ENCODE measurements at places on chromosomes 6 and 20. TPM values are rescaled to one million over a fixed set of nuclear protein-coding genes. Genes with fewer than 3 reads are reported as not detected.

TBC1D20 gene
- 45.9 TPM for total RNA-seq

ISM1 gene
- total RNA-seq, result 5.9 TPM

LRRN4 gene
- total RNA-seq, result not detected

PNPLA1 gene
- not detected for total RNA-seq

APOM gene
- total RNA-seq, result 3.3 TPM

TTPAL gene
- total RNA-seq, result 9.6 TPM

C6orf132 gene
- 1.6 TPM for total RNA-seq

WFDC2 gene
- total RNA-seq, result 2.6 TPM

- H3K4me3 ChIP-seq, result no peak overlapping the region
- no peaks in the 10 kb centered on the region for H3K4me1 ChIP-seq
These were observed 19.0 kb downstream of the CEP250 start for GRCh38 chr20:35474303-35474871.

DNA sequence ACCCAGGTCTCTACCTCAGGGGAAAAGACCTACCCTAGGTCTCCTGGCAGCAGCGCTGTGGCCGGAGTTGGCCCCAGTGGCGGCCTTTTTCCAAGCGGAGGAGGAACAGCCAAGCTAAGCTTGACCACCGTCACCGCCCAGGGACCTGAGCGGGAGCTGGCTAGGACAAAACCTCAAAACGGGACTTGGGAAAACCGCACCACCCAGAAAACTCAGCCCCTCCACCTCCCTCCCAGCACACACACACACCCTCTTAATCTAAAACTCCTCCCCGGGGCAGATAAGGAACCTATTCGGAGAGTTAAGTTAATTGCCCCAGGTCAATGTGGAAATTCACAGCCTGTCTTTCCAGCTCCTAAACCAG lies 2.7 kb upstream of the TRERF1 start:
- no peak for DNase-seq
- peak overlapping the region; percentile 90 for H3K27ac ChIP-seq
- peak overlapping the region; percentile 96 for H3K4me3 ChIP-seq
- H3K4me1 ChIP-seq, result peaks cover 35% of the 10 kb centered on the region
- H3K36me3 ChIP-seq, result no peaks in the 10 kb centered on the region
- no peaks in the 10 kb centered on the region for H3K27me3 ChIP-seq

DNA sequence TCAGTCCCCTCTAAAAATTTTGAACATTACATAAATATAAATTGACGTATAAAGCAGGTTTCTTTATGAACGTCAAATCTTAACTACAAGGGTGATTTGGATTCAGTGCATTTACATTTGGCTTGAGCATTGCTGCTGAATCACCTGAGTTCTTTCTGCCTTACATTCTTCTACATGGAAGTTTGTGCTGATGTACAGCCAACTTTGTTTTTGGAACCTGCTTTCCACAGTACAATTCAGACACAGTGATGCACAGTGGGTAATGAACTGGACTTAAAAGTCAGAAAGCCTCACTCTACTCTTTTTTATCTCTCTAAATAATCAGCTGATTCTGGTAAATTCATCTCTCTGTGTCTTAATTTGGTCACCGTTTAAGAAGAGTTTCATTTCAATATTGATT lies 47.6 kb downstream of the RCAN2 start:
- no peak overlapping the region for H3K4me3 ChIP-seq
- H3K4me1 ChIP-seq, result peaks cover 34% of the 10 kb centered on the region
- H3K27me3 ChIP-seq, result no peaks in the 10 kb centered on the region
- DNase-seq, result no peak

DNA sequence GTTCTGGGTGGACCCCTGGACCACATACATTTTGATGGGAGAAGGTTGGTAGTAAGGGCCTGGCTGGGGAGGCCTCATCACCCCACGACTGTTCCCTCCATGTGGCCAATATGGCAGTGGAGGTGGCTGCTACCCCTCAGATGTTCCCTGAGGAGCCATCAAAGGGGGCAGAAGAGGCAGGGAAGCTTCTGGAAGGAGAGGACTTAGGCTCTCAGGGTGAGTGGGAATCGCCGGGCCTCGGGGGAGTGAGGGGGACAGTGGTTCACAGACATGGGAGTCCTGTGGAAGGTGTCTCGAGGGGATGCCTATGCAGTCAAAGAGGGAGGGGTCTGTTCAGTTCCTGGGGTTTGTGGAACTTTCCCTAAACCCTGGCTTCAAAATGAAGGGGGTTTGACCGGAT lies 32.9 kb upstream of the FRMD1 start:
- no peak overlapping the region for H3K27ac ChIP-seq
- H3K4me3 ChIP-seq, result no peak overlapping the region
- no peaks in the 10 kb centered on the region for H3K27me3 ChIP-seq
- no peak for DNase-seq
- H3K4me1 ChIP-seq, result peaks cover 8% of the 10 kb centered on the region

GRCh38 chr6:99184696-99185095 lies 164.8 kb downstream of the FAXC start:
- DNase-seq, result no peak
- no peaks in the 10 kb centered on the region for H3K36me3 ChIP-seq
- H3K4me3 ChIP-seq, result no peak overlapping the region
- H3K27me3 ChIP-seq, result no peaks in the 10 kb centered on the region
- H3K27ac ChIP-seq, result no peak overlapping the region

DNA sequence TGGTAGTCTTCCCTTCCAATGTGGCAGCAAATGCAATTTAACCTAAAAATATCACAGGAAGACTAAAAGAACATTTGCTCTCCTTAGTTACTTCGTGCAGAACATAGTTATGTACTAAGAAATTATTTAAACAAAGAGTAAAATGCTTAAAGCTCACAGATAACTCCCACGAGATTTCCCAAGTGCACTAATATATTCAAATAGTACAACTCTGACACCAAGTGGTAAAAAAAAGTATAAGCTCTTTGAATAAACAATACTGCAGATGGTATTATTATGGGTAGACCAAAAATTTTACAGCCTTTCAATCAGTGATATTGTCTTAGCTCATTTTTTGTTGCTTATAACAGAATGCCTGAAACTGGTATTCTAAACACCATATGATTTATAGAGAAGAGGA lies 52.8 kb upstream of the FILIP1 start:
- no peak for DNase-seq
- H3K4me1 ChIP-seq, result no peaks in the 10 kb centered on the region
- no peaks in the 10 kb centered on the region for H3K36me3 ChIP-seq
- no peak overlapping the region for H3K27ac ChIP-seq
- H3K4me3 ChIP-seq, result no peak overlapping the region
- no peaks in the 10 kb centered on the region for H3K27me3 ChIP-seq

DNA sequence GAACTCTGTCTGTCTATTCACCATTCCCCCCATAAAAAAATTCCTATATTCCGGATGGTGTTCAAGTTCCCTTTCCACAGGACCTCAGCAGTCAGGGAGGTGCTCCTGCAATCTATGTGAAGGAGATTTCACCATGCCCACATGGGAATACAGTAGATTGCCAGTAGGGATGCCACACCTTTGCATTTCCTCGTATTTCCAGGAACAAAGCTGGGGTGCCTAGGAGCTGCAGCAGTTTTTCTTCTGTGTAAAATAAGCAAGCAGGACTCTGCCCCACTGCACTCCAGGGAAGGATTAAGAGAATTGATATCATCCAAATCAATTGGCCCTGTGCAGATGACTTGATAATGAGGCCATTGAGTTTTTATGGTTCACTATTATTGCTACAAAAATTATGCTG lies 7.4 kb upstream of the KIF16B start:
- H3K27ac ChIP-seq, result no peak overlapping the region
- peaks cover 3% of the 10 kb centered on the region for H3K4me1 ChIP-seq
- no peak overlapping the region for H3K4me3 ChIP-seq
- peak; percentile 62 for DNase-seq
- H3K27me3 ChIP-seq, result no peaks in the 10 kb centered on the region

DNA sequence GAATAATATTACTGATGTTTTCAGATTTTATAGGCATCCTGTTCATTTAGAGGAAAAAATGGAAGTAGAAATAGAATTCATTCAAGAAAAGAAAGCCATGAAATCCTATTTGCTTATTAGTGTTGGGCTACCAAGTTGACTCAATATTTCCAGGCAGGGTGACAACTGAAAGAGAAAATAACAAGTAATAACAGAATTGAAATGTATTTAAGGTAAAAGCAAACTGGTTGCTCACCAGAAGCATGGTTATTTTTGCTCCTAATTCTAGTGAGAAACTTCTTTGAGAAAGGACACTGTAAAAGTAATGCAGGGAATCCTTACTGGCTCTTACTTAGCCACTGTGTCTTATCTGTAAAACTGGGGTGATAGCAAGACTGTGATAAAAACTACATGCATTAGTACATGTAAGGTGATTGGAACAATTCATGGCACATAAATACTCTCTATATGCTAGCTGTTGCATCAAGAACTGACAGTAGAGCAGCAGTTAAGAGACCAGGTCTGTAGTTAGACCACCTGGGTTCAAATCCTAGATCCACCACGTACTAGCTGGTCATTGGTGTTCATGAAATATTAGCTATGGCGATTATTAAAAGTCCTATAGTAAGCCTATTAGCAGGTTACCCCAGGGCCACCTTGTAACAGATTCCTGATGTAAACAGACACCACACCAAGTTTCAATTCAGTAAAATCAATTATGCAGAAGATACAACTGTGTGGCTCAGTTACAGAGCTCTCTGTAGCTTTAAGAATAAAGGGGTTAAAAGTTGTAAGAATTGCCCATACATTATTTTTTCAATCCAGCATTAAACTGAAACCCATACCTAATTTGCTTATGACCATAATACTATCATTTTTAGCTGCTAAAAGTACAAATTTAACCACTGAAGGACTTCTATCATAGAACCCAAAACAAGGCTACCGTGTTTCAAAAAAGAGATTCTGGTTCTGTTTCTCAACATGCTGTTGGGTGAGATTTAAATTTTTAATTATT lies 159.2 kb upstream of the COL21A1 start:
- H3K27ac ChIP-seq, result no peak overlapping the region
- no peak for DNase-seq
- H3K27me3 ChIP-seq, result no peaks in the 10 kb centered on the region
- no peaks in the 10 kb centered on the region for H3K36me3 ChIP-seq

- no peak overlapping the region for H3K4me3 ChIP-seq
- no peak overlapping the region for H3K27ac ChIP-seq
- DNase-seq, result no peak
- no peaks in the 10 kb centered on the region for H3K27me3 ChIP-seq
- H3K36me3 ChIP-seq, result no peaks in the 10 kb centered on the region
- H3K4me1 ChIP-seq, result no peaks in the 10 kb centered on the region
These were observed 64.5 kb downstream of the ATP9A start for GRCh38 chr20:51703400-51704287.

GRCh38 chr6:106527117-106527516 lies 102.2 kb downstream of the RTN4IP1 start:
- DNase-seq, result no peak
- no peak overlapping the region for H3K27ac ChIP-seq
- no peak overlapping the region for H3K4me3 ChIP-seq
- H3K27me3 ChIP-seq, result no peaks in the 10 kb centered on the region

GRCh38 chr20:48532028-48532427 lies 295.8 kb downstream of the PREX1 start:
- no peaks in the 10 kb centered on the region for H3K4me1 ChIP-seq
- H3K27me3 ChIP-seq, result no peaks in the 10 kb centered on the region
- DNase-seq, result no peak
- no peak overlapping the region for H3K4me3 ChIP-seq

- H3K36me3 ChIP-seq, result no peaks in the 10 kb centered on the region
- H3K27me3 ChIP-seq, result no peaks in the 10 kb centered on the region
- H3K27ac ChIP-seq, result no peak overlapping the region
- H3K4me3 ChIP-seq, result no peak overlapping the region
- no peak for DNase-seq
- H3K4me1 ChIP-seq, result no peaks in the 10 kb centered on the region
These were observed 101.2 kb downstream of the HTR1B start for GRCh38 chr6:77362055-77362454.

DNA sequence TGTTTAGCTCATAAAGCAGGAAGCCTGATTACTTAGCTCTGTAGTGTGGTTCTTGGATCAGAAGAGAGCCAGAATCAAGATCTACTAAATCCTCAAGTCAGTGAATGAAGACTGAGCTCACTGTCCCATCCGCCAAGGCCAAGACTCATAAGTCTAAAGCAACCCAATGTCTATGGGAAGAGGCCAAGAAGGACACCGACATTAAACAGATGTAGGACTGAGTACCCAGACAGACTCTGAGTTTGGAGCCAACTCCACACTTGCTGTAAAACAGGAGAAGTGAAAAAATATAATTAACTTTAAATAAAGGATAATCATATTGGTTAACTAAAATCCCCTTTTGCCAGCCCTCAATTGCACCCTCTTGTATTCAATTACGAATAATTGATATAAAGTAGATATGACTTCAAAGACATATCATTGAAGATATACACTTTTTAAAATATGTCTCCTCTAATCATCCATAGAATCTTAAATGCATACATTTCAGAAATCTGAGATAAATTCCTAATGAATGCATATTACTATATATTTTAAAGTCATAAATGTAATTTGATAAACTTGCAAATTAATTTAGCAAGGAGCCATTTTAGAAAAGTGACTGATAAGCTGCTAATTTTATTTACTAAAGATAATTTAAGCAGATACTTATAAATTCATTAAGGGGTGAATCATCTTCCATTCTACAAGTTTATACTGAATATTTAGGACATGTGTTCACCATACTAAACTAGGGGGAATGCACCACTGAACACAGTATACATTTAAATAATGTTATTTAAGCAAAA lies 617.0 kb upstream of the ARID1B start:
- no peak overlapping the region for H3K27ac ChIP-seq
- no peak overlapping the region for H3K4me3 ChIP-seq
- H3K36me3 ChIP-seq, result no peaks in the 10 kb centered on the region

DNA sequence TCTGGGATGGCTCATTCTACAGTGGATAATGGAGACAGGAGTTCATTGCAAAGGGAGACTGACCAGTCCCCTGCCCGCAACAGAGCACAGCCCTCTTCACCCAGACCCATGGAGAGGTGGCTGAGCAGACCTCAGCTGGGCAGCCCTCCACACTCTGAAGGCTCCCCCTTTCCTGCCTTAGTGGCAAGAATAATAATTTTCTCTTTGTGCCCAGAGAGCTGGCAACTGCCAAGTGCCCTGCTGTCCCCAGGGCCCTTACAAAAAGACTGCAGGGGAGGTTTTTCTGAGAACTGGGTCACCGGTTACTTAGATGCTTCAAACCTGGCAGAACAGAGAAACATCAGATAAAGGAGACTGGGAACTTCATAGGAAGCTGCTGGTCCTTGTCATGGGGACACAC lies 35.4 kb upstream of the ZNFX1 start:
- no peak overlapping the region for H3K27ac ChIP-seq
- H3K4me3 ChIP-seq, result no peak overlapping the region
- no peaks in the 10 kb centered on the region for H3K27me3 ChIP-seq

- H3K36me3 ChIP-seq, result no peaks in the 10 kb centered on the region
- H3K4me3 ChIP-seq, result no peak overlapping the region
- no peak overlapping the region for H3K27ac ChIP-seq
These were observed 175.4 kb upstream of the HDDC2 start for GRCh38 chr6:125477156-125477555.

DNA sequence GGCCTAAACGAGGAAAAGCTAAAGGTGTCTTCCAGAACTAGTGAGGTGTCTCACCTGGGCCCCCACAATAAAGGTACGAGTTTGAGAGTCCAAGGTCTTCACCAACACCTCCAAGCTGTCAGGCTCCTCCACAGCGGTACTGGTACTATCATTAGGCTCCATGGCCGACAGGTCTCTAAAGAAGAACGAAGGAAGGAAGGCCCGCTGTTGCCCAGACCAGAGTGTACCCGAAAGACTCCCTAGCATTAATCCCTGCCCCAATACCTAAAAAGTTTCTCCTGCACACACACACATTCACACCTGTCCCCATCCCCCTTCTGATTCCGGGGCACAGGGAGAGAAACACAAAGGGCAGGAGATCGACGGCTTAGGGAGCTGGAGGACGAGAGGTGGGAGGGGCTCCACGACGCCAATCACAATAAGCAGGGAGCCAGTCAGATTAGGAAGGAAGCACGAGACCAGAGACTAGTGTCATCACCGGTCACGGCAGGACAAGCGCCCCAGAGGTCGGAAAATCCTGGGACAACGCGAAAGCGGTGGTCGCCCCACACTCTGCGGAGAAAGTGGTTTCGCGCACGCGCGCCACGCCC lies 764 bp downstream of the BAG6 start:
- DNase-seq, result peak; percentile 96
- H3K36me3 ChIP-seq, result peaks cover 58% of the 10 kb centered on the region
- peak overlapping the region; percentile 72 for H3K4me3 ChIP-seq
